Pancreas (tissue), 10 donors: ENCODE measurements at places on chromosomes 6 and 20. TPM values are rescaled to one million over a fixed set of nuclear protein-coding genes. Genes with fewer than 3 reads are reported as not detected.

Gene C4B
- 396 TPM for total RNA-seq

DNA sequence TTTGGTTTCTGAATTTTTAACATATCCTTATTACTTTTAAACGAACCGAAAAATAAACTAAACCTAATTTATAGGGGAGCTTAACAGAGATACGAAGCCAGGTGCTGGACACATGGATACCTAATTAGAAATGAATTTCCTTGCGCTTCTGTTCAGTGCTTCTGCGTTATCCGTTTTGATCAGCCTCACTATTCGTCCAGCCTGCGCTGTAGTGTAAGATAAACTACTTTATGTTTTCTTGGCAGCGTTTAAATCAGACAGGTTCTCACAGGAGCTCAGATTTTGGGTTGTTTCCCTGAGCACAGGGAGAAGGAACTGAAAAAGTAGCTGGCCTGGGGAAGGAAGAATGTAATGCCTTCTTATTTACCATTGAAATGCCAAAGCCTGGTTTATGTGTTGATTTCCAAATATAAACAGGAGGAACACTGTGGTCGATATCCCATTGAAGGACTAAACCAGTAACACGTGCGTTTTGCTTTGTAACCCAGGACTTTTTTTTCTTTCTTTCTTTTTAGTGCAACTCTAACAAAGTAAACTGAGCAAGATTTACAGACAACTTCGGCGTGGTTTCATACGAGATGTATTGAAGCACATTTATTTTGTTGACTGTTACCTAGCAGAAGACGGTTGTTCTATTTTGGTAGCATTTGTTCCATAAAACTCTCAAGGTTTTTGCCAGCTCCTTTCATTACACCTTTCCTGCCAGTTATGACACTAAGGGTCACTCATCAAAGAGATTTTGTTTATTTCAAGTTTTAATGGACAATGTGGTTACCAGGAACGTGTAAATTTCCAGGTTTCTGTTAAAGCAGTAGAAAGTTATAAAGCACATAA, 214.8 kb upstream of the HEY2 start:
- no peaks in the 10 kb centered on the region for H3K4me1 ChIP-seq
- H3K36me3 ChIP-seq: no peaks in the 10 kb centered on the region
- no peaks in the 10 kb centered on the region for H3K27me3 ChIP-seq
- no peak overlapping the region for H3K27ac ChIP-seq
- no peak overlapping the region for H3K4me3 ChIP-seq

GRCh38 chr20:33594743-33595142, 67.4 kb upstream of the C20orf144 start:
- no peaks in the 10 kb centered on the region for H3K36me3 ChIP-seq
- no peak overlapping the region for H3K27ac ChIP-seq
- DNase-seq: no peak
- no peak overlapping the region for H3K4me3 ChIP-seq
- no peaks in the 10 kb centered on the region for H3K4me1 ChIP-seq

Gene VEGFA
- 71.0 TPM for total RNA-seq

- H3K27me3 ChIP-seq: no peaks in the 10 kb centered on the region
- no peak overlapping the region for H3K4me3 ChIP-seq
- no peaks in the 10 kb centered on the region for H3K36me3 ChIP-seq
Measured at GRCh38 chr6:15926256-15926655, 202.6 kb upstream of the MYLIP start.

Gene OR2J3
- not detected for total RNA-seq

DNA sequence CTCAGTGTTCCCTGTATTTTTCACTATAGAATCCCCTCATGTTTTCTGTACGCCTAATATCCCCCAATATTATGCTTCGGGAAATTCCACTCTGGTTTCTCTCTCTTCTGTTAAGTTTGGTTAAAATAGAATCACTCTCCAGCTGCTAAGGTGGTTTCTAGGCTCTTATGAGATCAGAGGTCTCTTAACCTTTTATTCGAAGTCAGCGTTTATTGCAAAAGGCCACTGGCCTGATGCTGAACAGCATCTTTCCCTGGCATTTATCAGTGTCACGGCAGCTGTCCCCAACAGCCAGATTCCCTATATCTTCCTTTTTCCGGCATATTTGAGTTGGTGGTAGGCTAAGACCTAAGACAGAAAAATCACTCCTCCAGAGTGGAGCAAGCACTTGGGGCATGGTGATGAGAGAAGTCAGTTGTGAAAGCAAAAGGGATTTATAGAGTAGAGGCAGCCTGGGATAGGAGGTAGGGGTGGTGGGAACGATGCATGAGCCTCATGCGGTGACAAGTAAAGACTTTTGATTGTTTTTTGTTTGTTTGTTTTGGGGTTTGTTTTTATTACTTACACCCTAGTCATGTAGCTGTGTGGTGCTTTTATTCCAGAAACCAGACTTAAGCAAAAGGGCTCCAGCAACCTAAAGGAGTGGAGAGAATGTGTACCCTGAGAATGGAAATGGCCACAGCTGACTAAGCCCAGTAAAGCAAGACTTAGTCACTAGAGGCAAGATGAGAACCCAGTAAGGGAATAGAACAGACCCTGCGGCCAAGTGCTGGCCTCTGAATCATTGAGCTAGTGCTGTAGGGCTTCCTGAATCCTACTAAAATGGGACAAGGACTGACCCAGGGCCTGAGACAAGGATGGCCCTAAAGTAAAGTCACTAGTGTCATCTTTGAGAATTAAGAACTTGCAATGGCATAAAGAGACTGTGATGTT, 233.0 kb upstream of the PRND start:
- no peak overlapping the region for H3K27ac ChIP-seq
- no peaks in the 10 kb centered on the region for H3K4me1 ChIP-seq
- DNase-seq: no peak

- H3K4me3 ChIP-seq: no peak overlapping the region
- H3K36me3 ChIP-seq: no peaks in the 10 kb centered on the region
- DNase-seq: no peak
- H3K27me3 ChIP-seq: no peaks in the 10 kb centered on the region
- H3K4me1 ChIP-seq: no peaks in the 10 kb centered on the region
- H3K27ac ChIP-seq: no peak overlapping the region
Measured at GRCh38 chr6:165858586-165858985, 195.5 kb upstream of the PDE10A start.

DNA sequence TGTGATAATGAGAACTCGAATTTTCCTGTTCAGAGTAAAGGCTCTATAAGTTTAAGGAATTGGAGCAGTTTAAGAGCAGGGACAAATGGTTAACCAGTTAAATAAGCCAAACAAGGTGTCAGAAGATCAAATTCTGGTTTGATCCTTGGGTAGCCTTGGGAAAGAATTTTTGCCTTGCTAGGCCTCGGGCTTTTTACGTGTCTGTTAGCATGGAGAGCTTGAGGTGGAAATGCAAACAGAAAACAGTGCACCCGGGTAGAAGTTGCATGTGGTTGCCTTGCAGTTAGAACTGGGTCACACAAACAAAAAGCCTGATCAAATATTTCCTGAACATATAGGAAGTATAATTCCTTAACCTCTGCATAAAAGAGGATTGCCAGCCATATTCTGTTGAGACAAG, 58.3 kb downstream of the RIN2 start:
- no peak overlapping the region for H3K27ac ChIP-seq
- H3K4me1 ChIP-seq: peaks cover 10% of the 10 kb centered on the region
- H3K4me3 ChIP-seq: no peak overlapping the region

GRCh38 chr6:161956082-161956481, 682.2 kb upstream of the AGPAT4 start:
- H3K27me3 ChIP-seq: no peaks in the 10 kb centered on the region
- no peak overlapping the region for H3K4me3 ChIP-seq
- DNase-seq: no peak
- H3K4me1 ChIP-seq: peaks cover 10% of the 10 kb centered on the region
- peak overlapping the region; percentile 47 for H3K27ac ChIP-seq
- H3K36me3 ChIP-seq: no peaks in the 10 kb centered on the region

- no peak overlapping the region for H3K27ac ChIP-seq
- no peaks in the 10 kb centered on the region for H3K27me3 ChIP-seq
- H3K4me1 ChIP-seq: no peaks in the 10 kb centered on the region
- H3K36me3 ChIP-seq: no peaks in the 10 kb centered on the region
Measured at GRCh38 chr6:89597988-89598387, 40.6 kb downstream of the LYRM2 start.

GRCh38 chr6:91198588-91199255, 611.9 kb upstream of the MAP3K7 start:
- H3K27ac ChIP-seq: no peak overlapping the region
- no peaks in the 10 kb centered on the region for H3K36me3 ChIP-seq
- no peak overlapping the region for H3K4me3 ChIP-seq
- no peaks in the 10 kb centered on the region for H3K4me1 ChIP-seq
- H3K27me3 ChIP-seq: no peaks in the 10 kb centered on the region

GRCh38 chr6:148203970-148204369, 138.7 kb upstream of the SASH1 start:
- H3K4me3 ChIP-seq: no peak overlapping the region
- no peak for DNase-seq
- no peak overlapping the region for H3K27ac ChIP-seq
- H3K36me3 ChIP-seq: no peaks in the 10 kb centered on the region
- peaks cover 6% of the 10 kb centered on the region for H3K4me1 ChIP-seq
- no peaks in the 10 kb centered on the region for H3K27me3 ChIP-seq

DNA sequence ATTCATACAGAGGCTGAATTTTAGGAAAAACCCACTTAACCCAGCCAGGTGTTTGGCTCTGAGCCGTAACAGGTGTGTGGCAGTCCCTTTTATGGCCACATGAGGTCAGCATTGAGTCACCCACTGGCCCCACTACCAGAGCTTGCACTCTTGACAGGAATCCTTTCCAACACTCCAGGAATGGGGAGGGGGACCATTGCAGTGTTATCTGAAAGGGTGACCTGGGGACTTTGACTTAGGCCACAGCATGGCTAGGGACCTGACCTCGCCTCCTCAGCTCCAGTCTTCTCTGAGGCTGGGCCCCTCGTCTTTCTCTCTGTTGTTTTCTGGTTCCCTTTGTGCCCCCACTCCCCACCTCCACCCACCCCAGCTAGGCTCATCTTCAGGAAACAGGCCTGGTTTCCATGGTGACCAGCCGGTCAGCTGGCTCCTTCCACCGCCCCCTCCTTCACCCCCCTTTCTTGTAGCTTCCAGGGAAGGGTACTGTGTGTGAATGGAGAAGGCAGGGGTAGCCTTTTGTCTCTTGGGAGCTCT, 2.1 kb upstream of the TMEM151B start:
- no peaks in the 10 kb centered on the region for H3K27me3 ChIP-seq
- no peak overlapping the region for H3K4me3 ChIP-seq
- no peak for DNase-seq

- peak; percentile 73 for DNase-seq
- no peaks in the 10 kb centered on the region for H3K27me3 ChIP-seq
- H3K4me1 ChIP-seq: peaks cover 20% of the 10 kb centered on the region
- H3K4me3 ChIP-seq: no peak overlapping the region
- H3K27ac ChIP-seq: peak overlapping the region; percentile 25
- no peaks in the 10 kb centered on the region for H3K36me3 ChIP-seq
Measured at GRCh38 chr20:50312682-50313521, 122.3 kb downstream of the CEBPB start.

- no peaks in the 10 kb centered on the region for H3K27me3 ChIP-seq
- H3K27ac ChIP-seq: no peak overlapping the region
Measured at GRCh38 chr6:35181933-35182612, 31.7 kb upstream of the SCUBE3 start.

DNA sequence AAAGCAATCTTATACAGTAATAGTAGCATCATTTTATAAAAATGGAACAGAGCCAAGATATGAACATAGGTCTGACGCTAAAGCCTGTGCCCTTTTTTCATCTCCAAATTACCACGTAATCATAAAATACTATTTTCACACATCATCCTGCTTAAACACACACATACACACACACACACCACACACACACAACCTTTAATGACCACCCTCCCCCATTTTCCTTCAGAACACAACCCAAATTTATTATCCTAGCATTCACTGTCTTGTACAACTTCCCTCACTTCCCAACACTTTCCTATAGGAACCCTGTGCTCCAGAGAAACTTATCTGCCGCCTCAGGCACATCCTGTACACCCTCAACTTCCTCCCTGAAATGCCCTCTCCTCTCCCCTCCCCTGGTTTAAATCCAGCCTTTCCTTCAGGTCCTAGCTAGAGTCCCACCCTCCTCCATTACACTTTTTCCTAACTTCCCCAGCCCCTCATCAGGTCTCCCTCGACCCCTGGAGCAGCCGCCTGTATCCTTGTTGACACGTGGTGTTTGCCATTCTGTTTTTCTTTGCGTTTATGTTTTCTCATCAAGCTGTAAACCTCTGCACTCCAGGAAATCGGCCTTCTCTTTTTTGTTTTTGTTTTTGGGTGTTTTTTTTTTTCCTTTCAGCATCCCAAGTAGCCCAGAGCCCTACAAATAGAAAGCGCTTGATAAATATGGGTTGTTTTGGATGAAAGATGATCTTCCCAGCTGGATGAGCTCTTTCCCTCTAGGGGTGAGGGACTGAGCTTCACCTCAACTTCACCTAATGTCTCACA, 968 bp upstream of the MMP24 start:
- no peaks in the 10 kb centered on the region for H3K27me3 ChIP-seq
- no peak overlapping the region for H3K27ac ChIP-seq
- no peak overlapping the region for H3K4me3 ChIP-seq
- DNase-seq: no peak
- no peaks in the 10 kb centered on the region for H3K36me3 ChIP-seq
- no peaks in the 10 kb centered on the region for H3K4me1 ChIP-seq

DNA sequence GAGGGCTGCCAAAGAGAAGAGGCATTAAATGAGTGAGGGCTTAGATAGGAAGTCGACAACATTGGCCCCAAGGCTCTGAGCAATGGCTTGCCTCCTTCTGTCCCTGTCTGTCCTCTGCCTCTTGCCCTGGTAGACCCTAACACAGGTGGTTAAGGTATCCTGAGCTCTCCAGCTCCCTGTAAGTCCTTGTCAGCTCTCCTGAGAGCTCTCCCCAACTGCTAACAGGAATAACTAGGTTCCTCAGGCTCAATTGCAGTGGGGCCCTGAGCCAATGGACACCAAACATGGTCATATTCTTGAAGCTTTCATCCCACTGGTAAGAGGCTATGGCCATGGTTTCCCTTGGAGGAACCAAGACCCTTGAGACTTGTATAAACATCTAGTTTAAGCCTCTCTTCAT, 5.0 kb upstream of the CPNE1 start:
- peaks cover 3% of the 10 kb centered on the region for H3K36me3 ChIP-seq
- H3K4me1 ChIP-seq: no peaks in the 10 kb centered on the region
- no peak for DNase-seq
- H3K27ac ChIP-seq: no peak overlapping the region
- H3K4me3 ChIP-seq: no peak overlapping the region
- no peaks in the 10 kb centered on the region for H3K27me3 ChIP-seq

Gene ME1
- 1.5 TPM for total RNA-seq

GRCh38 chr6:49300443-49300842, 162.6 kb downstream of the MMUT start:
- H3K36me3 ChIP-seq: no peaks in the 10 kb centered on the region
- no peaks in the 10 kb centered on the region for H3K27me3 ChIP-seq
- H3K4me3 ChIP-seq: no peak overlapping the region
- DNase-seq: no peak
- no peak overlapping the region for H3K27ac ChIP-seq
- H3K4me1 ChIP-seq: no peaks in the 10 kb centered on the region

DNA sequence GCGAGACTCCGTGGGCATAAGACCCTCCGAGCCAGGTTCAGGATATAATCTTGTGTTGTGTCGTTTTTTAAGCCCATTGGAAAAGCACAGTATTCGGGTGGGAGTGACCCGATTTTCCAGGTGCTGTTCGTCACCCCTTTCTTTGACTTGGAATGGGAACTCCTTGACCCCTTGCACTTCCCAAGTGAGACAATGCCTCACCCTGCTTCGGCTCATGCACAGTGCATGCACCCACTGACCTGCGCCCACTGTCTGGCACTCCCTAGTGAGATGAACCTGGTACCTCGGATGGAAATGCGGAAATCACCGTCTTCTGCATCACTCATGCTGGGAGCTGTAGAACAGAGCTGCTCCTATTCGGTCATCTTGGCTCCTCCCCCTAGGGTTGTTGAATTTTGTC, 307.7 kb upstream of the DEFB115 start:
- no peaks in the 10 kb centered on the region for H3K36me3 ChIP-seq
- H3K27ac ChIP-seq: no peak overlapping the region
- H3K4me1 ChIP-seq: no peaks in the 10 kb centered on the region
- DNase-seq: no peak
- no peaks in the 10 kb centered on the region for H3K27me3 ChIP-seq
